Natural killer cell treated with Interleukin-12 subunit alpha and Interleukin-12 subunit beta and Interleukin-15 and Interleukin-18, amount 100 ng/mL, for 72 hours (primary cell): ENCODE measurements at places on chromosomes 7 and 10. TPM values are rescaled to one million over a fixed set of nuclear protein-coding genes. Genes with fewer than 3 reads are reported as not detected.

Gene ATAD1
- 48.3 TPM for total RNA-seq

Gene RELN
- total RNA-seq = not detected

Gene CACNA2D1
- total RNA-seq = not detected

- H3K36me3 ChIP-seq = no peaks in the 10 kb centered on the region
- H3K27me3 ChIP-seq = no peaks in the 10 kb centered on the region
- DNase-seq = no peak
- H3K4me3 ChIP-seq = no peak overlapping the region
Observed at GRCh38 chr10:116247691-116248090, 25.3 kb downstream of the GFRA1 start.

Gene DYDC2
- not detected for total RNA-seq
